CD4-positive, alpha-beta T cell treated with Interleukin-1 beta for 1 hour (primary cell): ENCODE measurements at places on chromosomes 7 and 10.

DNA sequence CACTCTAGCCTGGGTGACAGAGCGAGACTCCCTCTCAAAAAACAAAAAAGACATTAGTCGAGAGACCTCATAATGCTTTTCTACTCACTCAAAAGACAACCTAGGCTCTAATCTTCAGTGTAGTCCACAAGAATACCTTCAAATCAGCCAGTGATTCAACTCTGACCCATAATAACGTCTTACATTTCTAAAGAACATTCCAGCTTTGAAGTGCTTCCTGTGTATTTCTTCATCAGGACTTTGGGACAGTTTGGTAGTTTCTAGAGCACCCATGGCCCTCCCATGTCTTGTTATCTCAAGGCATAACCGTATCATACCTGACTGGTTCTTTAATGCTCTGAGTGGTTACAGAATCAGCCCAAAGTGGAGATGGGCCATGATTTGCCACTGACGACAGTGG, 221.3 kb downstream of the SKIDA1 start:
- no peak for DNase-seq

DNA sequence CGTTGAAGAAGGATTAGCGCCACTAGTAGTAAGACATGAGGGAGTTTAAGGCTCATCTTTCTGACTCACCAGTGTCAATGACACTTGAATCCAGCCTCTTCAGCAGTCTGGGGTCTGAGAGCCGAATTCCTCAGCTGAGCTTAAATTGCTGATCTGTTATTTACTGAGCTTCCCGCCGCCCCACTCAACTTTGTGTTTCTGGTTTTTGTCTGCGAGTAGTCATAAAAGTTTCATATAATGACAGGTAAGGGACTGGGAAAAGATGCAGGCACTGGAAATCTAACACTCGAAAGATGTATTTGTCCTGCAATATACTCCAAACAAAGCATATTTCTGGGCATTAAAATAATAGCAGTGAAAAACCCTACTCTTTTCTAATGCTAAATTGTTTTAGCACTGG, 51.2 kb upstream of the RELN start:
- no peak for DNase-seq

DNA sequence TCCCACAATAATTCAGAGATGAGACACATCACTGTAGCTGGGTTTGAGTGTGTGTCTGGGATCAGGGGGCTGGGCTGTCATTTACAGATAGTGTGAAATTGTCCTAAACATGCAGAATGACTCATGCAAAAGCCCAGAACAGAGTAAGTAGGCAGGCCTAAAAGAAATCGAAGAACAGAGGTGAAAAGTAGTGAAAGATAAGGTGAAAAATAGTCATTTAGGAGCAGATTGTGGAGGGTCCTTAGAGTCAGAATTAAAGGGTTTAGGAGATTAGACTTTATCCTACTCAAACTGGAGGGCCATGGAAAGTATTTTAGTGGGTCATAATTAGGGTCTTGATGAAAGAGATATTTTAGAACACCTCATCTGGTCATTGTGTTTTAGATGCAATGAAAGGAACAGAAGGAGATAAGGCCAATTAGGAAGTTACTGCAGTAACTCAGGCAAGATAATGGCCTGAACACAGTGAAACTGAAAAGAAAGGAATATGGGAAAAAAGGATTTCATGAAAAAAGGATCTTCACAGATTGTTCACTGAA, 58.3 kb upstream of the NEBL start:
- no peak for DNase-seq

DNA sequence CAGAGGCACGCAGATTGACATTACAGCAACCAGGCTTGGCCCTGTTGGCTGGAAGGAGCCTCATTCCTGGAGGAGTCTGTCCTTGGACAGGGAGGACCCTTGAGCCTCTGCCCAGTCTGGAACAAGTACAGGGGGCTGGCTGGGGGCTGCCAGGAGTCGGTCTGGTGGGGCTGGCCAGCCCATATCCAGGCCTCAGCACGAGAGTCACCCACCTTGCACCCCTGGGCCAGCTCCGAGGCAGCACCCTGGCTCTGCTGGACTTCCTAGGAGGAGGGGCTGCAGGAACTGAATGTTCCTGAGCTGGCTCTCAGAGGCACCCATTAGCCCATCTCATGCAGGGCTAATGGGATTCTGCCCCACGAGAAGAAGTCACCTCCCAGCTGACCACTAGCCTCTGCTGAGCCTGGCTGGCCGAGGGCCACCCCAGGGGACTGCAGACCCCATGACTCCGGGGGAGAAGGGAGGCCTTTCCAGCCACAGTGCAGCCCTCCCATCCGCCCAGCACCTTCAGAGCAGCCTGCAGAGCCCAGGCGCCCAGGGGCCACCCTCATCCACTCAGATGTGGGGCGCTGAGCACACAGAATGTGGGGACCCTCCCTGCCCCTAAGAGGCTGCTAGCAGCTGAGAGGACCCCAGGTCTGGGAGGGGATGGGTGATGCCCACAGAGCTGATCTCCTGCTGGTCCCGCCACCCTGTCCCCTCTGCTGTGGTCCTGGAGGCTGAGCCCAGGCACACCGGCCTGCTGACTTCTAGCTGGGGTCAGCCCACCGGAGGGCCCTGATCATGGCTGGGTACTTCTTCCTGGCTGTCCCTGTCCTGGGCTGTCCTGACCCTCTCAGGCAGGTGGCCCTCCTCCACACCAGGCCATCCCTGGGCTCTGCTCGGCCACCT, 14.8 kb upstream of the INPP5A start:
- DNase-seq: no peak
